ENCODE measurements at places on chromosomes 5 and 9.
A peak's percentile ranks its signal among the peaks of the same experiment; 100 is the strongest.

- no peak for DNase-seq
These were observed 103.3 kb downstream of the ZNF354C start for GRCh38 chr5:179163236-179164155.

DNA sequence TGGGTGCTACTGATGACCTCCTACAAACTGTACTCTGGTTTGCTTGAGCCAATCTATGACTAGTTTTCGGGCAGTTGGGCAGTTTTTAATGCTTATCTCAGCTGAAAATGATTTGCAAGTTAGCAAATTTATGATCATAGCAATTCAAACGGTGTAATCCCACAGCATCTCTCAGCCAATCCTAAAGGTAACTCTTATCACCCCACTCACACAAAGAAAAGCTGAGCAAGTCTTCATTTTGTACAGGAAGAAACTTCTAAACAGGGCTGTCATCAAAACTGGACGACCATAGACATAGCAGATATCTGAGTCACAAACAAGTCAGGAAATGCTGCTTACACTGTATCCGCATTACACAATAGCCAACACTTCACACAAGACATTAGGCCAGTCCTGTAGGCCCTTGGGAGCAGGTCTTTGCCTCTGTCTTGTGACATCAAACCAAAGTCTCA lies 2.6 kb upstream of the ENC1 start:
- DNase-seq = peak; percentile 96

- no peak for DNase-seq
These were observed 38.7 kb downstream of the SPRY4 start for GRCh38 chr5:142286111-142286510.

DNA sequence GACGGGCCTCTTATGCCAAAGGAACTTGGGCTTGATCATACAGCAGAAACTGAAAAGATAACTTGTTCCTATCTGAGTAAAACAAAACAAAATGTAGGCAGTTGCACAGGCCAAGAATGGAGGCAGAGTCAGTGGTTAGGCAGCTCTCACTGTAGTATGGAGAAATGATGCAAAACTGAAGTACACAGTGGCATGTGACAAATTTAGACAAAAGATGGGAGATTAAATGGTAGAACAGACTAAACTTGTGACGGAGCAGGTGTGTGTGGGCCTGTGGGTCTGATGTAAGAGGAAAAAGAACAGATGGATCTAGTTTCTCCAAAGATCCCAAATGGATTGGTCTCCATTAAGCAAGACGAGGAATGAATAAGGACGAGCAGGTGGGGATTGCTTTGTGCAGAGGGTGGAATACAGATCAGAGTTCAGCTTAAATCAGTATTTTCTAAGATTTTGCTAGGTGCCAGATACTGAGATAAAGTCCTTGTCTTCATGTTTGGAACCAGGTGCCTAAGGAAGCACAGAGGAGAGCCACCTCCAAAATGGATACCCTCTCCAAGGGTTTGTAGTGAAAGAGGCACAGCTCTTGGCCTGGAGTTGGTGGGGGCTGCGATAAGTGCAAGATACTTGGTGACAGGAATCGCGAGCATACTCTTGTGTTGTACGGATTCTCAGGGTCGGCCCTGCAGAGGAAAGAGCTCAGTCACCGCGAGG lies 722 bp upstream of the DCP2 start:
- DNase-seq = no peak

DNA sequence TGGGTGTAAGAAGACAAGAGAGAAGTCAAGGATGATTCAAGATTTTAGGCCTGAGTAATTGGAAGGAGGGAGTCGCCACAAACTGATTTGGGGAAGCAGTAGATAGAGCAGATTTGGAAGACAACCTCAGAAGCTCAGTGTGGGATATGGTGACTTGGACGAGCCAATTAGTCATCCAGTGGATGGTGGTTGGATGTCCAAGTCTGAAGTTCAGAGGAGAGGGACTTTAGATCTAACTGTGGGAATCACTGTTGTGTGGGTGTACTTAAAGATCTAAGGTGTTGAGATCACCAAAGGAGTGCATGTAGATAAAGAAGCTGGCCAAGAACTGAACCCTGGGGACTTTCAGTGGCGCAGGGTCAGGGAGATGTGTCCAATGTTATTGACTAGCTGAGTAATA lies 2.2 kb downstream of the IDNK start:
- DNase-seq = no peak

- DNase-seq = no peak
These were observed 154.9 kb downstream of the OLFM1 start for GRCh38 chr9:135242406-135242805.

GRCh38 chr5:84597904-84598303 lies 213.2 kb upstream of the EDIL3 start:
- no peak for DNase-seq

GRCh38 chr9:93149361-93149760 lies 15.3 kb upstream of the NINJ1 start:
- peak; percentile 71 for DNase-seq
